NCI-H2029 treated with DMSO at 0.1 percent for 48 hours (cell line): ENCODE measurements at places on chromosomes 2 and 18.

- peak; percentile 39 for DNase-seq
Measured at GRCh38 chr2:111068435-111069058, 52.2 kb upstream of the BCL2L11 start.

DNA sequence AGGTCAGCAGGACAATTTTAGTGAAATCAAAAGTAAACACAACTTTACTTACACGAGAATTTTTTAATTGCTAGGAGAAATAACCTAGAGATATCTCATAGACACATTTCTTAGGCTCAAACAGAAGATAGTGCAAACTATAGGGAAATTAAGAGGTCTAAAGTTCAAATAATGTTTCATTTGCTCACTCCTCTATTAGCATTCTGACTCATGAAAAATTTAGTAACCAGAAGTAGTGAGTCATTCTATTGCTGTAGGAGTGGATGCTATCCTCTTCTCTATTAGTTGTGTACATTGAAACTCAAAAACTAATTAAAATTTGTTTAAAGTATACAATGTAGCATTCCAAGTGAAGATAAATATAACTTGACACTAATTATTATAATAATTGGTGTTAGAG, 908.3 kb upstream of the TMEFF2 start:
- no peak for DNase-seq

DNA sequence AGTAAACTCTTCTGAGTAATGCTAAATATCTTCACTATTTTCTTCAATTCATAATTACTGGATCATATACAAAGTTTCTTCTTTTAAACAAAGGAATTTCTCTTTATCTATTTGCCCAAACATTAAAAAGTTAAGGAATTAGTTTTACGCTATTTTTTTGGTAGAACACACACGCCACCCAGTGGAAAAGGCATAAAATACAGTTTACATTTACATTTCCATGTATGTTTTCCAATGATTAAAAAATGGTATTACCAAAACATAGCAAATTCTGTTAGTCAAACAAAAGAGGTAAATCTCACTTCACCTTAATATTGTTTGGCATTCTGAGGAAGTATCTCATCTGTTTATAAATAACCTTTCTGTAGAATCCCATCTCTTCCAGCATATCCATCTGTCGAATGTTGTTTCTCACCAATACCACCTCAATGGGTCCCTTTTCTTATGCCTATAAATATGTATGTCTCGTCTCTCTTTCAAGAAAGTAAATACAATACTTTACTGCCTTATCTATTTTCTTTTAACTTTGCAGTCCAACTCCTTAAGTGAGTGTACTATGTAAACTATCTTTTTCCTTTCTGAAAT, 7.2 kb downstream of the BOLL start:
- DNase-seq: peak; percentile 1

- DNase-seq: no peak
Measured at GRCh38 chr2:10329880-10330699, 27.4 kb downstream of the HPCAL1 start.

GRCh38 chr2:215465256-215465655, 29.4 kb upstream of the FN1 start:
- DNase-seq: no peak

GRCh38 chr18:11518788-11519685, 90.4 kb upstream of the SLC35G4 start:
- no peak for DNase-seq

DNA sequence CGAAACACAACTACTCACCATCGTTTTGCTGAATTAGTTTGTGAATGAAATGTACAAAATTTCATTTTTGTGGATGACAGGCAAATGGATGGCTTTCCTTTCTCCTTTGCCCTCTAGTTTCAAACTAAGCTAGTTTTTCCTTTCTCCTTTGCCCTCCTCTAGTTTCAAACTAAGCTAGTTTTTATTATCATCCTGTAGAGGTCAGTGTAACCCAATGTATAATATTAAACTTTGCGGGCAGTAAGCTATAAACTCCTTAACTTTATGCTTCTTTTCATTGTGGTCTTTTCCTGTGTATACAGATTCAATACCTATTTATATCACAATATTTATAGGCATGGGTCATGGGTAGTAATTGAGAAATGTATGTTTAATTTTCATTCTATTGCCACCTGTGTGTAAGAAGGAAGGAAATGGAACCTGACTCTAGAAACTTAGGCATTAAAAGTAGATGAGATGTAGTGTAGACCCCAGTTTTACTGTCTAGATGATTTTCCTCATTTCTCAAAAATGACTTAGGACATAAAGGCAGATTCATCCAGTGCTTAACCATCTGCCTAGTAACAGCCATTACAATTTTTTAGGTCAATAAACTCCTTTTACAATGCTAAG, 58.1 kb downstream of the MAP3K19 start:
- DNase-seq: no peak

DNA sequence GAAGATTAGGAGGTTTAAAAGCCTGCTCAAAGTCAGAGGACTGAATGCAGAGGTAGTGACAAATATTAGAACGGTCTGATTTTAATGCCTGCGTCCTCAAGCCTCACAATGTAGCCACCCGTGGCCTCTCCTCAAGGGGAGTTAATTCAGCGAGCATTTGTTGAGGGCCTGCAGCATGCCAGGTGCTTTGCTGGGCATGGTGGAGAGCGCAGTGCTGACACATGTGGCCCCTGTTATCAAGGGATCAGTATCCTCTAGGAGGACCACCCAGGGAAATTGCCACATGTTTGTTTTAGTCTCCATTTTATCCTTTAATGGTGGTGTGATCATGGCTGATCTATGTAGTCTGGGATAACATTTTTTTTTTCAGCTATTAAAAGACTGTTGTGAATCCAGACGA, 19.2 kb downstream of the PMAIP1 start:
- no peak for DNase-seq

- DNase-seq: no peak
Measured at GRCh38 chr2:219912491-219912921, 285.1 kb downstream of the SLC4A3 start.

- no peak for DNase-seq
Measured at GRCh38 chr2:98734162-98734561, 3.2 kb upstream of the MGAT4A start.

- no peak for DNase-seq
Measured at GRCh38 chr2:103396152-103396551, 634.3 kb downstream of the TMEM182 start.

DNA sequence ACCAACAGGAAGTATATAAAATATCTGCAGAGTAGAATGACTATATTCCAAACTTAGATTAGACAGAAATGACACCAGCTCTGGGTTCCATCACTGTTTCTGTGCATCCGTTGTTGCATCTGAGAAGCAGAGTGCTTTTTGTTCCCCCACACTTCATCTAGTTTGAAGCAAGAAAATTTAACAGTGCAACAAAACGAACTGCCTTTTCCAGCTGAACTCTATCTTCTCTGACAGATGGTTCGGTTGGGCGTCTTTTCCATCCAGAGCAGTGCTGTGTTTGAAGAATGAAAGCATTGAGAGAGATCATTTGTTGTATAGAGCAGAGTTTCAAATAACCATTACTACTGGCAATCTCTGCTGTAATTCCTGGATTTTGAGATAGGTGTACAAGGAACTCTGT, 757.5 kb downstream of the DPP10 start:
- no peak for DNase-seq

GRCh38 chr18:36214811-36215210, 27.5 kb downstream of the MOCOS start:
- DNase-seq: no peak

DNA sequence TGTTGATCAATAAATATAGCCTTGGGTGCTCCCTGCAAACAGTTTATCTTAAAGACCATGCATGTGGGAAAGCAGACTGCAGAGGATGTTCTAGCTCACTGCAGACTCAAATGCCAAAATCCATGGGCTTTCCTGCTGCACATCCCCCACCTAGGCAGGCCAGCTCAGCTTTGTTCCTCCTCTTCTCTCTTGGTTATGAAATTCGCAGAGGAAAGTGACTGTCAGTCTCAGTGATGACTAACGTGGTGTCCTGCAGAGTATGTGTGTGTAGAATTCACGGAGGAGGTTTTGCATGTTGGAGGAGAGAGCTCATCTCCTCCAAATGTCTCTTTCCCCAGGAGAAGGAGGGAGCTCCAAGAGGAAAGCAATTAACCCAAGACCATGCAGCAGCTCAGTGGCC, 21.4 kb upstream of the KCNS3 start:
- DNase-seq: no peak

DNA sequence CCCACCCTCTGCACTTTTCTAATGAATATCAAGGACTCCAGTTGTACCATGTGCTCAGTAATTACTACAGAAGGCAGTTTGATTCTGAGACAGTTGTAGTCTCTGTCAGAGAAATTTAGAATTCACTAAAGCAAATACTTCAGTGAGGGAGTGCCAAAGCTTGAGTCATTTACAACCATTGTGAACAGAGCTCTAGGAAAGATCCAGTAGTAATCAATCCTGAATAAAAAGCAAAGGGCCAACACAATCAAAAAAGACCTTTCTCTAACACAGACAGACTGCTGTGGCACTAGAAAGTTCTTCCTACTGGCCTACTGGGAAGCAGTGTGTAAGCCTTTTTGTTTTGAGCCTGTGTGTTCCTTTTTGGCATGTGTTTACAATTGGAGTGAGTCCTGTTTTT, 135.6 kb upstream of the UNC80 start:
- no peak for DNase-seq

DNA sequence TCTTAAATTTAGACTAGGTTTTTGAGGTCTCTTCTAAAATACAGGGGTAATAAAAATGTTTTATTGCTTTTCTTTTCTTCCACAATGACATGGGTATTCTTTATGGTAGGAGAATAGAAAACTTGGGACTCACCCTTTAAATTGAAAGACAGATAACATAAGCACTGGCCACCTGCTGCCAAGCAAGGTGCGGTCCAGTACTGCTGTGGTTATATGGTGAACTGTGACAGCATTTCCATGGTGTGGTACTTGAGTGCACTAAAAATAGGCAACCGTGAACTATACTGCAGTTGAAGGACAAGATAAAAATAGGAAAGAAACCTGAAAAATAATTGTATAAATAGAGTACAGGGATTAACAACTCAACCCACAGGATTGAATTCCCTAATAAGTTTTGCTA, 54.4 kb upstream of the GRB14 start:
- no peak for DNase-seq

GRCh38 chr2:241950413-241951315, 81.1 kb downstream of the RTP5 start:
- peak; percentile 17 for DNase-seq

DNA sequence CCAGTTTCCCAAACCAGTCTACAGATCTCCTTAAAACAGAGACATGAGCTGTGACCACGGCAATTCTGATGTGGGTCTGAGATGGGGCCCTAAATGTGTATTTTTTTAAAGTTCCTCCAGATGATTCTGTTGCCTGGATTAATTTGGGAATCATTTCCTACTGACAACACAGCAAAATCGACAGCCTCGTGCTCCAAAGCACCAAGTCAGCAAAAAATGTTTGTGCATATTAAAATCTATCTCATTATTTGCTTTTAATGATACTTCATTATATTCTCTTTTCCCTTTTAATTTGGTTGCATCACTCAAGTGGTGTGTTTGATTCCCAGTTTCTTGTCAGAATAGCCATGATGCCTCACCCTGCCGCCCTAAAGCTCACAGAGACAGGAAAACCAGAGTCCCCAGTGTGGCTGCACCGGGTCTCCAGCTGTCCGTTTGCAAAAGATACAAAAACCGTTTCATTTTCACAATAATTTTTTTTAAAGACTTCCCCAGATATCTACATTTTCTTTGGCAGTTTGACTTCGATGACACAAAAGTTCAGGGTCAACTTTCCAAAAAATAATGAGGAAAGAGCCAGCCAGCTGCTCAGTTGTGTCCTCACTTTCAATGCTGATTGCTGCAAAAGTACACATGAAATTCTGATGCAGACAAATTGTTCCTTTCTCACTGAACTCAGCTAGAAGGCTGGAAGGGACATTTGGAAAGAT, 443.2 kb upstream of the ID2 start:
- DNase-seq: no peak

DNA sequence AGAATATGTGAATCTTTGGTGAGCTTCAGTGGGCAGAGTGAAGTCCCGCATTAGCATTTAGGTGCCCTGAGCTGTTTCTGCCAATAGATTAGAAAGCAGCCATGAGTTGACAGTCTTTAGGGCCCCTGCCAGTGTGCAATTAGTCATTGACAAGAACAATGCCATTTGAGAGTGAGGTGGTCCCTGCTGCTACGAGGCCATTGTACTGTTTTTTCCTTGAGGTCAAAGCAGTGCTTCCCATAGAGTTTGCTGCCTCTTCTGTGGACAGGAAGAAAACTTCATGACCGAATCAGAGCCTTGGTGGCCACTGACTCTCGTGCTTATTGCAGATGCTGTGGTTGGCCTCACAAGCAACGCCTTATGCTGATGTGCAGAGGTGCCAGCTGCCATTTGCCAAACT, 102.7 kb downstream of the SH3BP4 start:
- no peak for DNase-seq

DNA sequence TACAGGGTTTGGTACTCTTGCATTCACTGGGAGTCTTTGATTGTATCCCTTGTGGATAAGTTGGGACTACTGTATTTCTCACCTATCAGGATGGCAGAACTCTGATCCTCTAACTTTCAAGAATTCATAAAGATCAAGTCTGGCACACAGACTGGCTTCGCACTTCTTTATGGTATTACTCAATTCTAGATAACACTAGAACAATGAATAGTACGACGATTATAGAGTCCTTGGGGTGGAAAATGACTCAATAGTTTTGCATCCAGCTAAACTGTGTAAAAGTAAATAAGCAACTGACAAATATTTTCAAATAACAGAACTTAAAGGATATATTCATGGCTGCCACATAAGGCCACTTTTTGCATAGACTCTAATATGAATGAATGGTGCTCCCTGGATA, 103.4 kb upstream of the MEX3C start:
- no peak for DNase-seq

GRCh38 chr2:115908731-115909130, 1466.3 kb downstream of the DPP10 start:
- no peak for DNase-seq

DNA sequence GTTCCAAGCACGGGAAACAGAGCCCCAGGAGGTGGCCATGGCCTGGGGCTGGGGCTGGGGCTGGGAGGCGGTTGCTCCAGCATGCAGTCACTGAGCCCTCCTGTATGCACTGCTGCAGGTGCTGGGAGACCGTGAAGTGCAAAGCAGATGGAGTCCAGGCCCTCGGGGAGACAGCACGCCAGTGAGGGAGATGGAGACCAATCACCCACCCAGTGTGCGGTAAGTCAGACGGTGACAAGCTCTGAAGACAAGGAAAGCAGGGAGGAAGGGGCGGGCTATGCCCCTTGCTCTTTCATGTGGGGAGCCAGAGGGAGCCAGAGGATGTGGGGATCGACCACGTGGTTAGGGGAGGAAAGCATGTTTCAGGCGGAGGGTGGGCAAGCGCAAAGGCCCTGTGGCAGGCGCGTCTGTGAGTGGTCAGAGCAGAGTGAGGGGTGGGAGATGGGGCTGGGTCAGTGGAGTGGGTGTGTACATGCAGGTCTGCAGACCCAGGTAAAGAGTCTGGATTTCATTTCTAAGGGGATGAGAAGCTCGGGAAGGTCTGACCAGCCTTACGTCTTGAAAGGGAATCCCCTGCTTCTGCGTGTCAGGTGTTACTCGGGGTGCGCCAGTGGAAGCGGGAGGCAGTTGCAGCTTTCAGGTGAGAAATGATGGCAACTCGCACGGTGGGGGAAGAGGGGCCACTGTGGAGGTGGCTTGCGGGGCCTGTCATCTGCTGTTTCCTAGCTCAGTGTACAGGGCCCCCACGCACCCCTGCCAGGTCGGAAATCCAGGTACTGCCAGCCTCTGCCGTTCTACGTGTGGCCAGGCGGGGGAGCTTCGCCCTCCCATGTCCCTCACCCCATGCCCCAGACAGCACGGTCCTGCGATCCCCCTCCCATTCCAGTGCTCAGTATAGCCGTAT, 19.4 kb downstream of the RRM2 start:
- DNase-seq: no peak

- DNase-seq: no peak
Measured at GRCh38 chr18:79405019-79405780, 9.5 kb downstream of the NFATC1 start.
